MG63 (cell line): ENCODE measurements at places on chromosomes 4 and X. TPM values are rescaled to one million over a fixed set of nuclear protein-coding genes. Genes with fewer than 3 reads are reported as not detected.

Gene PNMA3
- 0.40 TPM in 1 of 2 replicates, not detected in the other for total RNA-seq

Gene PABPC4L
- under 0.01 TPM in 1 of 2 replicates, not detected in the other for total RNA-seq

Gene P2RY4
- total RNA-seq = not detected in 2 replicates

Gene DMD
- total RNA-seq = 11.5 and 14.4 TPM in 2 replicates

Gene PPP4R3C
- total RNA-seq = not detected in 2 replicates

Gene ZMAT1
- not detected in 2 replicates for total RNA-seq

Gene CFI
- not detected in 2 replicates for total RNA-seq

Gene NLGN4X
- total RNA-seq = not detected in 2 replicates

Gene SPACA5
- not detected in 2 replicates for total RNA-seq

Gene CXCL1
- total RNA-seq = 0.20 and 2.5 TPM in 2 replicates

Gene FRG2
- total RNA-seq = not detected in 2 replicates

Gene TSC22D3
- 15.7 and 17.0 TPM in 2 replicates for total RNA-seq

Gene CT45A1
- total RNA-seq = not detected in 2 replicates

Gene BLOC1S4
- 15.6 and 16.0 TPM in 2 replicates for total RNA-seq

Gene ZNF718
- total RNA-seq = 2.2 and 3.9 TPM in 2 replicates

Gene LUZP4
- not detected in 2 replicates for total RNA-seq

Gene TGIF2LX
- not detected in 2 replicates for total RNA-seq

Gene CYBB
- 0.20 TPM in 1 of 2 replicates, not detected in the other for total RNA-seq

Gene SFRP2
- 0.52 TPM in 1 of 2 replicates, not detected in the other for total RNA-seq

Gene SLC4A4
- total RNA-seq = 1.1 and 6.7 TPM in 2 replicates

Gene ADAMTS3
- total RNA-seq = 3.2 and 7.1 TPM in 2 replicates

Gene GPR143
- not detected in 2 replicates for total RNA-seq

Gene IL2
- not detected in 2 replicates for total RNA-seq

Gene FATE1
- total RNA-seq = not detected in 2 replicates

Gene PDE5A
- 46.2 and 78.6 TPM in 2 replicates for total RNA-seq

Gene FOXR2
- not detected in 2 replicates for total RNA-seq

Gene FSTL5
- total RNA-seq = not detected in 2 replicates

Gene RAI2
- total RNA-seq = not detected in 2 replicates

Gene NUP62CL
- not detected in 2 replicates for total RNA-seq

Gene FAM184B
- 0.10 TPM in 1 of 2 replicates, not detected in the other for total RNA-seq

Gene WDR17
- 0.23 and 5.8 TPM in 2 replicates for total RNA-seq

Gene ANOS1
- total RNA-seq = not detected in 2 replicates

Gene FRYL
- total RNA-seq = 9.7 and 15.9 TPM in 2 replicates

Gene PRSS12
- total RNA-seq = 113 and 165 TPM in 2 replicates

Gene MRFAP1
- total RNA-seq = 155 and 175 TPM in 2 replicates

Gene MYOZ2
- total RNA-seq = not detected in 2 replicates

Gene SMS
- 548 and 711 TPM in 2 replicates for total RNA-seq

Gene FANCB
- total RNA-seq = 5.8 and 7.2 TPM in 2 replicates

Gene GAGE12E
- total RNA-seq = not detected in 2 replicates
